ENCODE measurements at places on chromosomes 4 and X. TPM values are rescaled to one million over a fixed set of nuclear protein-coding genes. Genes with fewer than 3 reads are reported as not detected.

GRCh38 chr4:174173360-174173759 is 110.1 kb downstream of the FBXO8 start:
- DNase-seq = no peak

DNA sequence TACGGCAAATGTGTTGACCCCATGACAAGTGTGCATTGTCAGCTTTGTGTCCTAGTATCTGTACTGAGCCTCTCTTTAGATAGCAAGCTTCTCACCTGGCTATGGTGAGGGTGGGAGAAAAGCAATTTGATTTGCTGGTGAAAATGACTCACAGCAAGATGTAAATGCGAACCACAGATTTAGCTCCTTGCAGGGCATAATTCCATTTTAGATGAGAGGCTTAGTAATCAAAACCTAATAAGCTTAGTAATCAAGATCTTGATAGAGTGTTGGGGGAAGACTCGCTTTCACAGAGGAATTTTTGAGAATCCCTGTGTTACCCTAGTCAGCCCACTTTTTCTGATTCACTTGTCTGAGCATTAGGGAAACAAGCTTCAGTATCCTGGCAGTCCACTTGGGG is 7.7 kb upstream of the OCIAD2 start:
- DNase-seq = no peak

DNA sequence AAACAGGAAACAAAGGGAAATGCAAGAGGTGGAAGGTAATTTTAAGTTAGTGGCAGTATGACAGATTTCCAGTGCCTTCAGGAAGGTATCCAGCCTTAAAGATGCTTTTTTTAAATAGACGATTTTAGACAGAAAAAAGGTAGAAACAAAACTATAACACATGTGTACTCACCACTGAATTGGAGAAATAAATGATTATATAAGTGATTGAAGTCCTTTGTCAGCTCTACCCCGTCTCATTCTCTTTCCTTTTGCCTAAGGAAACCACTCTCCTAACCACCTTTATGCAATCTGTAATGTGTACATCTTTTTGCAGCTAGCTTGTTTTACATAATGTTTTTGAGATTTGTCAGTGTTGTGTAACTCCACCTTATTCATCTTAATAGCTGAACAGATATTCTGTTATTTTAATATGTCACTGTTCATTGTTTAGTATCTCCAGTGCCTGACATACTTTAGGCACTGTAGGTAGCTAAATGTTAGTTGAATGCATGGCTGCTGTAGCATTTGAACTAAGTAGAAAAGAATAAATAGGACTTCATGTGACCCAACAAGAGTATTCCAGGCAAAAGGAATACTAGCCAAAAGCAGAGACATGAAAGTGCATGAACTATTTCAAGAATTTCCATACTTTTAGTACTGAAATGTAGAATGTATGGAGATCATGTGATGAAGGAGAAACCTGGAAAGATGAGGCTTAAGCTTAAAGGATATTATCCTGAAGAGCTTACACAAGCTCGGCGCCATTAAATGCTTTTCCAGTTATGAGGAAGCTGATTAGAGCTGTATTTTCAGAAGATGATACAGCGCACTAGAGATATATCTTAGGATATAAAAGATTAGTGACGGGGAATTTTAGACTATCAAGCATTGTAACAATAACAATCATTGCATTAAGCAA is 865 bp downstream of the FAM200B start:
- no peak for DNase-seq

DNA sequence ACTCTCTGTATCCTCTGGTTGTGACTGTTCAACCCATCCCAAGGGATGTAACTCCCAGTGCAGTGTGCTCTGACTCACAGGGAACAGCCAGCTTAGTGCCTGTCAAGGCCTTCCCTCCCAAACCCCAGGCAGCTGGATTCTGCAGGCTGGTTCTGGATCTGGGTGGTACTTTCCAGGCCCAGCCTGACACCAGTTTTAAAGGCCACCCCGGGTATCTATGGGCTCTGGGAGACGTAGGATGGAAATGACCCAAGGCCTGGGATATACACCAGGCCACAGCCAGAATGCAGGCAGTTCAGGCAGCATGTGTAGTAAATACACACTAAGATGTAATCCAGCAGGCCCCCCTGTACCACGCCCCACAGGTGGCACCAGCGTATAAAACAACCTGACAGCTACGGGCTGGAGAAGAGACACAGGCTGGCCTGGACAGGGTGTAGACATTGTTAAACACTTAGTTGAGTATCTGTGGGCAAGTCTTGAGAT is 64.2 kb downstream of the SPINK2 start:
- DNase-seq = no peak

DNA sequence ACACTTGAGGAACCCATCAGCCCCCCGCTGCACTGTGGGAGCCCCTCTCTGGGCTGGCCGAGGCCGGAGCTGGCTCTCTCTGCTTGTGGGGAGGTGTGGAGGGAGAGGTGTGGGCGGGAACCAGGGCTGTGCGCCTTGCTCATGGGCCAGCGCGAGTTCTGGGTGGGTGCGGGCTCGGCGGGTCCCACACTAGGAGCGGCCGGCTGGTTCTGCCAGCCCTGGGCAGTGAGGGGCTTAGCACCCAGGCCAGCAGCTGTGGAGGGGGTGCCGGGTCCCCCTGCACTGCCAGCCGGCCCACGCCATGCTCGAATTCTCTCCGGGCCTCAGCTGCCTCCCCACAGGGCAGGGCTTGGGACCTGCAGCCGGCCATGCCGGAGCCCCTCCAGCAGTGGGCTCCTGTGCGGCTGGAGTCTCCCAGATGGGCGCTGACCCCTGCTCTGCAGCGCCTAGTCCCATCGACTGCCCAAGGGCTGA is 430.2 kb downstream of the FAT4 start:
- no peak for DNase-seq

DNA sequence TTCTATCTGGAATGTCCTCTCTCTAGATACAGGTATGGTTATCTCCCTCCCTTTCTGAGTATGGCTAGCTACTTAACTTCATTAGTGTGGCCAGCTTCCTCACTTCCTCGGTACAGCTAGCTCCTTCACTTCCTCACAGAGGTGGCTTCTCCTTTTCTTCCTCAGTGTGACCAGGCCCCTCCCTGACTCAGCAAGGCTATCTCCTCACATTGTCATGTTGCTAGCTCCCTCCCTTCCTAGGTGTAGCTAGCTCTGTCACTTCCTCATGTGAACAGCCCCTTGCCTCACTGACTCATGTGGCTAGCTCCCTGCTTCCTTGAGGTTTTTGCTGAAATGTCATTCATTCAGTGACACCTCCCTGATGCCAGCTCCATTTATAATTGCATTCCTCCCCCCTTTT is 67.3 kb upstream of the DDIT4L start:
- no peak for DNase-seq

Gene TRPC3
- 0.55 TPM for total RNA-seq
